Stimulated activated CD4-positive, alpha-beta T cell treated with anti-CD3 and anti-CD28 coated beads, Interleukin-1b, Interleukin-23, amount 100 ng/mL, for 1 hour (primary cell): ENCODE measurements at places on chromosomes 3 and 15.

GRCh38 chr15:63573533-63573932, 23.7 kb upstream of the FBXL22 start:
- no peak for DNase-seq

DNA sequence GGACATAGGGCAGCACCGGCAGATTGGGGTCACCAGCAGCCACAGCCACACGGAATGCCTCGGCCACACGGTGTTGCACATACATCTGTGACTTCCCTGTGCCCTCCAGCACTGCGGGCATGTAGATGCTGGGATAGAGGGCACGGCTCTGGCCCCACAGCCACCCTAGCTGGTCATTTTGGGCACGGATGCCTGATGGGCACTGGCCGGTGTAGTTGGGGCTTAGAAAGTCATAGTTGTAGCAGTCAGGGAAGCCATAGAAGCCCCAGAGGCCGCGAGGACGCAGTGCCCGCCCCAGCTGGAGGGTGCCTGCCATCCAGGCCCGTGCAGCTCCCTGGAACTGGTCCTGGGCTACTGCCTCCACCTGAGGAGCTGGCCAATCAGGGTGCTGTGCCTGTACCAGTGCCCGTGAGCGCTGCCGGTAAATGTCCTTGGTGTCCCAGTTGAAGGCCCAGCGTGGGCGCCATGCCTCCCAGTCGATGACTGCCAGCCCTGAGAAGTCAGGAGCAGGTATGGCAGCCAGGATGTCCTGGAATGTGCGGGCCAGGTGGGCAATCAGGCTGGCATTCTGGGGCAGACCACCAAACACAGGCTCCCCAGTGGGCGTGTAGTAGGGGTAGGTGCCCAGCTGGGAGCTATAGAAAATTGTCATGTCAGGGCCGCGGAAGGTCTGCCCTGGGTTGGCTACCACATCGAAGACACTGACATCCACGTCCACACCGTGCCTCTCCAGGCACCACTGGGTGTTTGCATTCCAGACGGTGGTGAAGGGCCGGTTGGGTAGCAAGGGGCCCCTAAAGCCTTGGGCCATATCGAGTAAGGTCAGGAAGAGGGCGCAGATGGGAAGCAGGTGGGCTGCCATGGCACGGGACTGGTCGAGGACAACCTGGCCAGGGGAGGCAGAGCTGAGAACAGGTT, 1.0 kb downstream of the HYAL1 start:
- no peak for DNase-seq

- no peak for DNase-seq
These were observed 9.4 kb downstream of the SLC51B start for GRCh38 chr15:65054333-65055200.

DNA sequence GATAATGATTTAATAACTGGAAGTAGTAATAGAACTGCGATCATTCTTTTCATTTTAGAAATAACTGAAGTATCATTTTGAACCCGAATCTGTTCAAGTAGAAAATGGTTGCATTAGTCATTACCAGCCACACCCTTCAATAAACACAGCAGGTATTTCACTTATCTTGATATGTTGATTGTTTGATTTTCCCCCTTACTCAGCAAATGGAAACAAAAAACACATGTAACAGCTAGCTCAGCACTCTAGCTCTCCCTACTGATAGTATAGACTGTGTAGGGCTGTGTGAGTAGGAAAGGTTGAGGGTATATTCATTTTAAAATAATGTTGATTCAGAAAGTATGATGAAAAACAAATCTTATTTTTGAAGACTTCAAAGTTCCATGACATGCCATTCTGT, 1.1 kb upstream of the GPR149 start:
- DNase-seq: no peak
